ENCODE measurements at places on chromosomes 7 and 10. TPM values are rescaled to one million over a fixed set of nuclear protein-coding genes. Genes with fewer than 3 reads are reported as not detected.

The CHCHD1 gene
- total RNA-seq = 22.5 TPM

The SMO gene
- total RNA-seq = 2.3 TPM

The SYCE1 gene
- 1.6 TPM for total RNA-seq

The GGCT gene
- 18.1 TPM for total RNA-seq

The ZNF248 gene
- total RNA-seq = 11.3 TPM

The SHOC2 gene
- 50.9 TPM for total RNA-seq

All from fibroblast of villous mesenchyme (primary cell).